PC-3 (cell line): ENCODE measurements at places on chromosomes 7 and 10. TPM values are rescaled to one million over a fixed set of nuclear protein-coding genes. Genes with fewer than 3 reads are reported as not detected.

GRCh38 chr7:80581486-80582260 is 56.8 kb upstream of the CD36 start:
- no peak for DNase-seq

DNA sequence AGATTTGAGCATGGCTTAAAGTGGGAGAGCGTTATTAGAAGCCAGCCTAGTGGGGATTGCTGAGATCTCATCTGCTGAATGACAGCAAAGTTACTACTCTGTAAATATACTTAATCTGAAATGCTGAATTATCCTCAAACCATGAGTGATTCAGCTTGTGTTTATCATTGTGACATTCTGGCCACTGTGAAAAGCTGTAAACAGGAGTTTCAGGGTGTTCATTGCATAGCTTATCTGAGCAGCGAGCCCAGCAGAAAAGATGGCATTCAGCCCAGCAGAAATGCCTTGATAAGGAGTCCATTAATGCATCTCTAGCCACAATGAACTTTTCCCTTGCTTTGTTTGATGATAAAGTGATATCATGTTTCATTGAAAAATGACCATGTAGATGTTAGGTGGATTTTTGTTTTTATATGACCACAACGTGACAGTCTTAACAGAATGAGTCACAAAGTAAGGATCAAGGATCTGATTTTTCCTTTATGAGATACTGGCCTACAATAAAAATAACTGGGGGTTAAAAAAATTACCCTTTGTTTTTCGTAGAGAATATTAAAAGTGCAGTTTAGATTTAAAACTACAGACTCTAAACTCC is 7.8 kb downstream of the TES start:
- DNase-seq = peak; percentile 98

DNA sequence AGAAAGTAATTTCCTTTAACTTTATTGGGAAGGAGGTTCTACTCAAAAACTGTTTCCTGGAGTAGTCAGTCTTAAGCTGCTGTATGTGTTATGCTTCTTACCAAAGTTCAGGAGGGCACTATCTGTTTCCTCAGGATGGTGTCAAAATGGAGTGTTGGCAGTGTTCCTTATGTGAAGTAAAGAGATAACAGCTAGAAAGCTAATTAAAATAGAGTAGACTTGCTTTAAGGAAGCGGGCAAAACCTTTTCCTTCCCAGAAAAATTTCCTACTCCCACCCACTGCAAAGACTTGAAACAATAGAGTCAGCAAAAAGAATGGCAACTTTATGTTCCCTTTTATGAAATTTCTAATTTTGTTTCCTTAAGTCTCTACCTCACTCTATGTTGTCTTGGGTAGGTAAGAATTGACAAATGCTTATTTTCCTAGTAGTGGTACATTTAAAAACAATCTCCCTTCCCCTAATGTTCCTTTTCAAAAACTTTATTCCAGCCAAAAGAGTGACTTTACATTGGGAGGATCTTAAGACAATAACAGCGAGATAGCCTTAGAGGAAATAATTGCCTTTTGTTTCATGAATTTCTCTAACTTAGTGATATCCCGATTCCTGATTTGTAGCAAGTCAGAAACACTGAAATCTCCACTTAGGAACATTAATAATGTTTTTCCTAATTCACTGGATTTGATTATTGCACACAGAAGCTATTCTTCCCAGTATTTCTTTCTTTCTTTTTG is 26.5 kb upstream of the ENTPD1 start:
- DNase-seq = no peak

DNA sequence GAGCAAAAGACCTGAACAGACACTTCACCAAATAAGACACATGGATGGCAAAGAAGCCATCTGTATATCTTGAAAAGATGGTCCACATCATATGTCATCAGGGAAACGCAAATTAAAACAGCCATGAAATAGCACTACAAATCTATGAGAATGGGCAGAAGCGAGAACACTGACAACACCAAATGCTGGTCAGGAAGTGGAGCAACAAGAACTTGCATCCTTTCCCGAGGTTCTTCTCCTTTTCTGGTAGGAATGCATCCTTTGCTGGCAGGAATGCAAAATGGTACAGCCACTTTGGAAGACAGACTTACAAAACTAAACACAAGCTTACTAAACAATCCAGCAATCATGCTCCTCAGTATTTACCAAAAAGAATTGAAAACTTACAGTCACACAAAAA is 60.0 kb downstream of the PIK3AP1 start:
- DNase-seq = no peak

- no peak for DNase-seq
Observed at GRCh38 chr7:2193575-2194305, 39.0 kb downstream of the MAD1L1 start.

DNA sequence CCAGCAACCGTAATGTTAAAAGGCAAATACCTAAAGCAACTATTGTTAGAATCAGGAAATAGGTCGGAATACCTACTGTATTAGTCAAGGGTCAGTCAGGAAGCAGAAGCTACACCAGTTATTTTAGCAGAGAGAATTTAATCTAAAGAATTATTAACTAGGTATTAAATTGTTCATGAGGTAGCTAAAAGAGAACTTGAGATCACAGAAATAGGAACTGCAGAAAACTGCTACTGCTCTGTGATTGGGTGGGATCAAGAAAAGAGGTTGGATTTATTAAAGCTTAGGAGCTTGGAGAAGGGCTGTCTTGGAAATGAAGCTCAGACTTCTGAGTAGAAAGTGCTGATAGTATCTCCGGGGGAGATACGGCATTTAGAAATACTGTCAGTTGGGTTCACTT is 20.0 kb upstream of the ZNF438 start:
- DNase-seq = peak; percentile 55

GRCh38 chr10:72564596-72564995 is 61.3 kb downstream of the MICU1 start:
- no peak for DNase-seq

DNA sequence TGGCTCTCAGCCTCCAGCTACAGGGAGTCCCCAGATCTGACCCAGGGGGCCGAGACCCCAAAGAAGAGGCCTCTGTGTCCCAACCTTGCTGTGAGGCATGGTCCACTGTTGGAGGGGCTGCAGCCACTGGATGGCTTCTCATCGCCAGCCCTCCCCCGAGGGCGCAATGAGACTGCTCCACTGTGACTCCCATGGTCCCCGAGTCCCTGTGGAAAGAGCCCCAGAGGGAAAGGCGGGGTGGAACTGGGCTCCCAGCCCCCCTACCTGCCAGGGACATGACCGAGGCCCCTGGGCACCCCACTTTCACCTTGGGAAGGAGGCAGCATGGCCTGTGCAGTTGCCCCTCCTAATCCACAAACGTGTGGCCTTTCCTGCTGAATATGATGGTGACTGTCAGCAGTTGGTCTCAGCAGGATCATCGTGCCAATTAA is 33.5 kb upstream of the RET start:
- no peak for DNase-seq

- DNase-seq = peak; percentile 61
Observed at GRCh38 chr7:17690030-17690429, 250.3 kb downstream of the SNX13 start.

DNA sequence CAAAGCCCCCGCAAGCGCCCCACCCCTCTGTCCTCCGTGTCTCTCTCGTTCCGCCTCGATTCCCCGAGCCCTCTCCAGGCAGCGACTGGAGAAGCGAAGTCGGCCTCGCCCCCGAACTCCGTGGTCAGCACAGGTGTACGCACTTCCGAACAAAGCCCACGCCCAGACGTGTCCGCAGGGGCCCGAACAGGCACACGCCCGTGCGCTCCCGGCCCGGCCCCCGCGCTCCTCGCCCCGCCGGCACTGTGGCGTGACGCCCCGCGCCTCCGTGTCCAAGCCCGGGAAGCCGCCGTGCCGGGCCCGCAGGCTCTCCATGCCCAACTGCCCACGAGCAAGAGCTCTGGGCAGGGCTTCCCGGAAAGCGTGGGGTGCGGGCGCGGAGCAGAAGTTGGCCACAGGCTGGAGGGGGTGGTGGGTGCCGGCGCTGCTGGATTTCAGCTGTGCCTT is 662 bp downstream of the NRCAM start:
- no peak for DNase-seq

GRCh38 chr7:28748933-28749584 is 209.1 kb downstream of the TRIL start:
- DNase-seq = peak; percentile 86

DNA sequence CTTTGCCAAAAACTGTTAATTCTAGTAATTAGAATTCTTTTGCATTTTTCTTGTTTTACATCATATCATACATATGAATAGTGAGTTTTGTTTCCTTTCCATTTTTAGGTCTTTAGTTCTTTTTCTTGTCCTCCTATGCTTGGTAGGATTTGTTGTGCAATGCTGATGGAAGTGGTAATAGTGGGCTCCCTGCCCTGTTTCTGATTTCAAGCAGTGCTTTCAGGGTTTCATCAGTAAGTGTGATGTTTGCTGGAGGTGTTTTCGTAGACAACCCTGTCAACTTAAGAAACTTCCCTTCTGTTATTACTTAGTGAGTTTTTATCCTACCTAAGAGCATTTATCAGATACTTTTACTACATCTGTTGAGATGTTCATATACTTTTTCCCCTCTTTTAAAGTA is 50.5 kb downstream of the CSGALNACT2 start:
- DNase-seq = no peak

DNA sequence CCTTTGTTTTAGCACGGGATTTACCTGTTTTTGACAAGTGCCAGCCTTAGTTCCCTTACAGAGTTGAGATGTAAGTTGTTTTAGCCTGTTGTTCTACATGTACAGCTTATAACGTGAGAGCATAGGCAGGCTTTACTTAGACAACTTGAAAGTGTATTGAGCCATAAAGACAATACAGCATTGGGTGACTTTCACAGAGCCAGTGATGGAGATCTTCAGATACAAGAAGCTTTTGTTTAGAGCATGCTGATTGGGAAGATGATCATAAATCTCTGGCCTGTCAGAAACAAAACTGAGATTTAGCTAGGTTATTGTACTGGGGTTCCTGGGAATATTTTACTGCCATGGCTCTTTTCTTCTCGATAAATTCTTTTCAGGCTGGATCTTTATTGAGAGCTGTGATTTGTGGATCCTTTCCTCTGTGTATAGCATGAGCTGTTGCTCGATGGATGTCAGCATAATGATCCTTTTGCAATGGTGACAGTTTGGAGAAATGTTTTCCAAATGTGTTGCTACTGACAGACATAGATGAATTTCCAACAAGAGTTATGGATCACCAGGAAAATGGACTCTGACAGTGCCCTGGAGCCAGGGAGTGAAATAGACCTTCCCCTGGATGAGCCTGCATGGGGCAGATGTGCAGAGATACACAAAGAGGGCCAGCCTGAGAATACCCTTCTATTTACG is 30.2 kb downstream of the LHFPL3 start:
- no peak for DNase-seq

DNA sequence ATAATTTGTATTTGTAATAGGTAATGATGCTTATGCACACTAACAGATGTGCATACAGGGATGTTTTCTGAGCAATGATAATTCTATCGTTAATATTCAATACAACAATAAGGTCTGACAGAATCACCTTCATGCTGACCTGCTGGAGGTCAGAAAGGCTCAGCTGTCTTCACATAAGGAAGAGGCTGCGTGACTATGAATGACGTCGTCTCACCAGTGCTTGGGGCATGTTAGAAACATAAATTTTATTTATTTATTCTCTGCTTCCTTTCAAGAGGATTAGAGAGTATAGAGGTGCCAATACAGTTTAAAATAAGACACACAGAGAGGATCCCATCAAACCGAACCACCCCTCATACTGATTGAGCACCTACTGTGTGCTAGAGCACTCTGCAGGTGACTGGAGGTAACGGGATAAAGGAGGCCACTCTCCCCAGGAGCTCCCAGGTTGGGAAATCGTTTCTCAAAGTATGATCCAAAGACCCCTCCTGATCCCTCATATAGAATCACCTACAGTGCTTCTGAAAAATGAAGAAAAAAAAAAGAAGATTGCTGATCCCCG is 265.6 kb upstream of the NPVF start:
- DNase-seq = no peak

DNA sequence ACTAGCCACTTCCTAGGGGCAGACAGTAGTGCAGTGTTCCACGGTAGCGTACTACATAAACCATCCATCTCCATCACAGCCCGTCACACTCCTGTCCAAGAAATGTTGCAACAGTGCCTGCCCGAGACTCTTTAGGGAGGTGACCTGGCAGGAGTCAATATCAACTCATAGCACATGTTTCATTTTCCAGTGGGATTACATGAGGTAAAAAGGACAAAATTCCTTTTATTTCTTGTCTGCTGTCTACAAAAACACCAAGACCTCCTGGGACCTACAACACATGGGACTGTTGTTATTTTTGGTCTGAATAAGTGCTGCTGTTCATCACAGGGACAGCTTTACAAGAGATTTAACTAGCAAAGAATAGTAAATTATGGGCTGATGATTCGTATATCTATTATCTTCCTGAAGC is 99.9 kb downstream of the MPP7 start:
- peak; percentile 4 for DNase-seq

DNA sequence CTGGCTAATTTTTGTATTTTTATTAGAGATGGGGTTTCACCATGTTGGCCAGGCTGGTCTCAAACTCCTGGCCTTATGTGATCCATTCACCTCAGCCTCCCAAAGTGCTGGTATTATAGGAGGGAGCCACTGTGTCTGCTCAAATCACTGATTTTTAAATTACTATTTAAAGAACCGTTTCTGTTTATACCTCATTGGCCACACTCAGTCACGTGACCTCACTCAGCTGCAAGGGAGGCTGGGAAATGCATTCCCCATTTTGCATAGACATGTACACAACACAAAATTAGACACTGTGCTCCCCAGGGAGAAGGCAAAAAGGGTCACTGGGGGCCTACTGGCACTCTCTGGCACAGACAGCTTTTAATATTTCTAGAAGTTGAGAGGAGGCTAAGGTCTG is 13.6 kb upstream of the CALU start:
- no peak for DNase-seq

DNA sequence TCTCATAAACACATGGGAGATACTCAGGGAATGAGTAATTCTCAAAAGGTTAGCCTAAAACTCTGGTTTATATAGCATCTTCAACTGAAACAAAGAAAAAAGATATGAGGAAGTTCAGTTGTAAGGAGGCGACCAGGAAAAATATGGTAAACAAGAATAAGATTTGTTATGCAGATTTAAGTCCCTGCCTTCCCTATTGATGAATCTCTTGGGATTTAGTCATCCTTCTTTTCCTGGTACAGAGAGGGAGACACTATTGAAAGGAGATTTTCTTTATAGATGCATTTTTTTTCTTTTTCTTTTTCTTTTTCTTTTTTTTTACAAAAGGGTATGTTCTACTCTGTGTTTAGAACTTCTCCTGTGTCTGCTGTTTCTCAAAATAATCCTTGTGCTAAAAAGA is 557.5 kb downstream of the DNAJB9 start:
- no peak for DNase-seq

GRCh38 chr10:6037422-6037821 is 24.7 kb downstream of the IL2RA start:
- no peak for DNase-seq

DNA sequence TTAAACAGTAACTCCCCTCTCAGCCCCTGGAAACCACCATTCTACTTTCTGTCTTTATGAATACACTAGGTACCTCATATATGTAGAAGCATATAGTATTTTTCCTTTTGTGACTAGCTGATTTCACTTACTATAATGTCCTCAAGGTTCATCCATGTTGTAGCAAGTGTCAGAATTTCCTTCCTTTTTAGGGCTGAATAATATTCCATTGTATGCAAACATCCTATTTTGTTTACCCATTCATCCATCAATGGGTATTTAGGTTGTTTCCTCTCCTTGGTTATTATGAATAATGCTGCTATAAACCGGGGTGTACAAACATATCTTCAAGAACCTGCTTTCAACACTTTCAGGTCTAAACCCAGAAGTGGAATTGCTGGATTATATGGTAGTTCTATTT is 125.3 kb downstream of the SGMS1 start:
- no peak for DNase-seq

The CYP3A4 gene
- not detected in 2 replicates for total RNA-seq

The CPA1 gene
- total RNA-seq = not detected in 2 replicates

The SMKR1 gene
- total RNA-seq = 7.4 and 13.1 TPM in 2 replicates

The SEMA3C gene
- 27.4 and 28.0 TPM in 2 replicates for total RNA-seq

The GLCCI1 gene
- total RNA-seq = 7.8 and 8.5 TPM in 2 replicates
